ENCODE measurements at places on chromosomes 2 and 18.

- DNase-seq: no peak
These were observed 18.1 kb upstream of the CCDC74B start for GRCh38 chr2:130162968-130163367.

- no peak for DNase-seq
These were observed 985.8 kb upstream of the NRXN1 start for GRCh38 chr2:52017646-52018235.

DNA sequence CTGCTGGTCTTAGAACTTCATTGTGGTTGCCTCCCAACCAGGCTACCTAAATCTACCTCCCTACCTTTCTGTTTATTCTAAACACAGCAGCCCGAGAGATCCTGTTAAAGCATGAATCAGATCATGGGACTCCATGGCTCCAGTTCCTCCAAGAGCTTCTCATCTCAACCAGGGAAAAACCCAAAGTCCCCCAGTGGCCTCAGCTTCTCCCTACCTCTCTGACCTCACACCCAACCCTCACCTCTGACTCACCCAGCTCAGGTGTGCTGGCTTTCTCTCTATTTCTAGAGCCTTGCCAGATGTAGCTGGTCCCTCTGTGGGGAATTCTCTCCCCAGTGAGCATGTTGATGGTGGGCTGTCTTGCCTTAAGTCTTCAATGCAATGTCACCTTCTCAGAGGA lies 93.8 kb upstream of the COPS8 start:
- DNase-seq: no peak

DNA sequence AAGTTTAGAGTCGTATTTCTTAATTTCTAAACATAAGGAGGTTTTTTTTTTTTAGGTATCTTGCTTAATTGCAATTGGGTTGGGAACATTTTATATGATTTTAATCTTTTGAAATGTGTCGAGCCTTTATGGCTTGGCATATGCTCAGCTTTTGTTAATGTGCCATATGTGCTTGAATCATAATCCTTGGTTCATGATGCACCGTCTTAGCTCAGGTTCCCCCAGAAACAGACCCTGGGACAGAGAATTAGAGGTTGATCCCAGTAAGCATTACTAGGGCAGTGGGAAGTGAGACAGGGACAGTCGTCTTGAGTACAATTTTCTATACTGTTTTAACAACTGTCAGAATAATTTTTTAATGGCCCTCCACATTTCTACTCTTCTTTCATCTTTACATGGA lies 9.3 kb downstream of the CHCHD5 start:
- DNase-seq: no peak

GRCh38 chr18:7322817-7323485 lies 92.1 kb downstream of the LRRC30 start:
- no peak for DNase-seq

GRCh38 chr2:63819256-63819655 lies 22.4 kb upstream of the UGP2 start:
- DNase-seq: no peak

- DNase-seq: no peak
These were observed 14.2 kb downstream of the CDK15 start for GRCh38 chr2:201820383-201821007.

- DNase-seq: no peak
These were observed 637 bp upstream of the SFT2D3 start for GRCh38 chr2:127700527-127701192.

DNA sequence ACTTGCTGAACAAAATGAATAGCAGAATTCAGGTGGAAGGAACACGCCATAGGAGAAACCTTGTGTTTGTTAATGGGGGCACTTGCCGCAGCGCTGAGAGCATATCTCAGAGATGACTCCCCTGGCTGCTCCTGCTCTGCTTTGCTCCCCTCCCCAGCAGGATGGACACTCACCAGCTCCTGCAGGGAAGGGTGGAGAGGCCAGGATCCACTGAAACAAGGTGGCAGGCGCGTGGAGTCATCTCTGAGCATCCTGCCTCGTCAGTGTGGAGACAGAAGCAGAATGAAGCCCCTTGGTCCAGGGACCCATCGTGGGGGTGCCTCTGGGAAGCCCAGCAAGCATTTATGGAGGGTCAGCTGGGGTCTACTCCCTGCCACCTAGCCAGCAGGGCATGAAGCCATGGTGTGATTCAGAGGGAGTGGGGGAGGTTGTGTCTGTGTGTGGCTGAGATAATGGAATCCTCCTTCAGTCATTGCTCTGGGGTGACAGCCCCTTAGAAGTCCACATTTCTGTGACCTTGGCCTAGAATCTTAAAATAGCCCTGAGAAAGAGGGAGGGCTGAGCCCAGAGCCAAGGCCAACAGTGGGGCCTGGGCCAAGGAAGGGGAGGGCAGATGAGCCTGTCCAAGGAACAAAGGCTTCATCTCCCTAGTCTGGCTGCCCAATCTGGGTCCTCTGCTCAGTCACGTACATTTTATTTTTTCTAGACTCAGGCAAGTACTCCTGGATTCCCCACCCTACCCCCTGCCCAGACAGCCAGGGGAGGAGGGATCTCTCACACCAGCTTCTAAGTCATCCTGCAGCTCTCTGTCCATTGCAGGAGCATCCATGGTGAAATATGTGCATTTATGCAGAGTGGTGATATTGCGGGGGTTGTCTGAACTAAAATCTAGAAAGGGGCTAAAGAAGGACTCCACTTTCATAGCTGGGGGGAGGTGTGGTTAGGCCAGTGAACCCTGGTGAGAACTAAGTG lies 215.4 kb downstream of the ZBTB7C start:
- DNase-seq: no peak

GRCh38 chr2:181954538-181954883 lies 31.1 kb upstream of the PPP1R1C start:
- DNase-seq: no peak

GRCh38 chr2:207260947-207261346 lies 95.2 kb upstream of the KLF7 start:
- no peak for DNase-seq

- no peak for DNase-seq
These were observed 61.5 kb upstream of the FAM98A start for GRCh38 chr2:33660416-33661123.

- DNase-seq: no peak
These were observed 396.3 kb downstream of the RIT2 start for GRCh38 chr18:42719221-42719620.

GRCh38 chr2:39991298-39991697 lies 212.2 kb upstream of the THUMPD2 start:
- DNase-seq: no peak

- no peak for DNase-seq
These were observed 125.1 kb downstream of the SLC39A10 start for GRCh38 chr2:195782156-195782555.

- peak; percentile 72 for DNase-seq
These were observed 13.0 kb upstream of the FAHD2A start for GRCh38 chr2:95389245-95390119.

DNA sequence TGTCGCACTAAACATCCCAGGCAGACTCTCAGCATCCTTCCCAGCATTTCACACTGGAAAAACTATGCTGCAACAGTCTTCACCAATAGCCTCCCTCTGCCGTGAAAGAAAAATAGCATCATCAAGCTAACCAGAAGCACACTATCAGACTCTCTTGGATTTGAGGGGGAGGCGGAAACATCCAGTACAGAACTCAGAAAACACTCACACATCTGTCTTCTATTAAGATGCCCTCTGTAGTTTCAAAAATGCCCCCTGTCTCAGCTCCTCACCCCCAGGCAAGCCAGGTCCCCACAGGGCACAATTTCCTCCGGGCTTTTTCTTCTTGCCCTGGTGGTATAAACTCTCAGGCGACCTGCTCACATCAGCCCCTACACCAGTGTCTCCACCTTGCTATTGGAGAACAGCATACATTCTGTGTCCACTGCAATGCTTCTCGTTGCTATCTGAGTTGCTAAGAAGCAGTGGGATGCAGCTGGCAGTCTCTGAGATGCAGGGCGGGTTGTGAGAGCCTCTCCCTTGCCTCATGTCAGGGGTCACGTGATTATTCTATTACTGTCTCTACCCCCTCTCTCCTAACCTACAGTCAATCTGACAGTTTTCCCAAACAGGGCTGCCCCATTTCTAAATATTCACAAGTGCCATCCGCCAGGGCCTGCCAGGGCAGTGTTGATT lies 189.9 kb downstream of the INO80D start:
- DNase-seq: no peak

DNA sequence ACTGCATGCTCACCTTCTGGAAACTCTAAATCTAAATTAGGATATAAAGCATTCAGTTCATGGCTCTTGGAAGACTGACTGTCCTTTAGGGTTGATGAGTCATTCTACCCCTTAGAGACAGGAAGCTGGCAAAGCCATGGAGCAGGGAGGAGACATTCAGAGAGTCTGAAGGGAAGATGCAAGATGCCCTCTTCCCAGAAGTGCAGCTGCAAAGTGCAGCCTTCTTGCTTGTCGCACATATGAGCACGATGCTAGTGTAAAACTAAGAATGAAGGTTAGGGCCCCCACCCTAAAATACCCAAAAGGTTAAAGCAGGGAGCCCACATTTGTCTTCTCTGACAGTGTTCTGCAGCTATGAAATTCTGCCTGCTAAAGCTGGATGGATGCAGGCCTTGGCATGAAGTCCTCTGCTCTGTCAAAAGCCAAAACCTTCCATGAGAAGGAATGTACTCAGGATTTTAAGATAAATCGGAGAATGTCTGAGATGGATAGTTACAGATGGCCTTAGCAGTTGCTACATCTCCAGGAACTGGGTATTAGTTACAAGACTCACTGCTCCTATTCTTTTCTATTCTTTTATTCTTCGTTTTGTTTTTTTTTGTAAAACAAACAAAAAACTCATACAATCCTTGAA lies 89.7 kb downstream of the POLE4 start:
- DNase-seq: no peak

DNA sequence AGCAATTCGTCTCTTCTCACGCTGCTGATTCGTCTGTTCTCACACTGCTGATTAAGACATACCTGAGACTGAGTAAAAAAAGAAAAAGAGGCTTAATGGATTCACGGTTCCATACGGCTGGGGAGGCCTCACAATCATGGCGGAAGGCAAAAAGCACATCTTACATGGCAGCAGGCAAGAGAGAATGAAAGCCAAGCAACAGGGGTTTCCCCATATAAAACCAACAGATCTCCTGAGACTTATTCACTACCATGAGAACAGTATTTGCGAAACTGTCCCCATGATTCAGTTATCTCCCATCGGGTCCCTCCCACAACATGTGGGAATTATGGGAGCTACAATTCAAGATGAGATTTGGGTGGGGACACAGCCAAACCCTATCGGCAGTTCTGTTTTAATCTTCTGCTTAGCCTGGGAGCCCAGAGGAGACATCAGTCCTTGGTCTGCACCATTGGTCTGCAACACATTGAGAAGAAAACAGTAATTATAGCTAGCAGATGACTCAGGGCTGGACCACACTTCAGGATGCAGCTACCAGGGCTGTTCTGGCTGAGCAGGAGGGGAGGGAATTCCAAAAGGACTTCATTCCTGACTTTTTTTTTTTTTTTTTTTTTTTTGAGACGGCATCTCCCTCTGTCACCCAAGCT lies 69.4 kb downstream of the CABLES1 start:
- DNase-seq: no peak

- DNase-seq: no peak
These were observed 42.3 kb downstream of the SPRED2 start for GRCh38 chr2:65390134-65390533.

DNA sequence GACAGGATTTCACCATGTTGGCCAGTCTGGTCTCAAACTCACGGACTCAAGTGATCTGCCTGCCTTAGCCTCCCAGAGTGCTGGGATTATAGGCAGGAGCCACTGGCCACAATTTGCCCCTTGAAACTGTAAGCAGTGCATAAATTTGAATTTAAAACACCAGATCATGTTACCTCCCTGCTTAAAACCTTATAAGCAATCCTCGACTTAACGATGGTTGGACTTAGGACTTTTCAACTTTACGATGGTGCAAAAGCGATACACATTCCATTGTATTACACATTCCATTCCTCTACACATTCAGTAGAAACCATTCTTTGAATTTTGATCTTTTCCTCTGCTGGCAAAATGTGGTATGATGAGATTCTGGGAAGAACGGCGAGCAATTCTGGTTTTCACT lies 23.2 kb upstream of the EFR3B start:
- no peak for DNase-seq

- no peak for DNase-seq
These were observed at the start of gene ITPRIPL1 for GRCh38 chr2:96325041-96325883. TSS of gene ITPRIPL1 (plus strand) at chr2:96325317. CDS start at chr2:96325840, 523 bp downstream.

- DNase-seq: no peak
These were observed 26.5 kb downstream of the TCF23 start for GRCh38 chr2:27175330-27175729.

GRCh38 chr2:68250652-68251186 lies 1.6 kb downstream of the PPP3R1 start:
- no peak for DNase-seq

DNA sequence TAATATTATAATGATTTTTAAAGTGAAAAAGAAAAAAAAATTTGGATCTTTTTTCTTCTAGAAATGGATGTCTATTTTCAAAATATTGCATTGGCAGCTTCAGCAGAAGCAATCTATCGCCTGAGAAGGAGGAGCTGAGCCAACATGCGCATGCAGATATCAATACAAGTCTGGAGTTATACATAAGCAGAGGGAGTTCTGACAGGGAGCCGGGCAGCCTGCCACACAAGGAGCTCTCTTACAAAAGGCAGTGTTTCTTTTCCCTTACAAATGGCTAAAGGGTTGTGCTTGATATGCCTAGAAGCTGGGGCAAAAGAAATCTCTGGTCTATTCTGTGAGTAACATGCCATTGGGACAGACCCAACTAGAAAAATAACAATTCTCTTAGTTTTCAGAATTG lies 291.9 kb upstream of the TRIB2 start:
- DNase-seq: peak; percentile 80

GRCh38 chr2:187988348-187988747 lies 303.3 kb upstream of the GULP1 start:
- DNase-seq: no peak

- no peak for DNase-seq
These were observed 9.1 kb downstream of the SP9 start for GRCh38 chr2:174343623-174344455.

DNA sequence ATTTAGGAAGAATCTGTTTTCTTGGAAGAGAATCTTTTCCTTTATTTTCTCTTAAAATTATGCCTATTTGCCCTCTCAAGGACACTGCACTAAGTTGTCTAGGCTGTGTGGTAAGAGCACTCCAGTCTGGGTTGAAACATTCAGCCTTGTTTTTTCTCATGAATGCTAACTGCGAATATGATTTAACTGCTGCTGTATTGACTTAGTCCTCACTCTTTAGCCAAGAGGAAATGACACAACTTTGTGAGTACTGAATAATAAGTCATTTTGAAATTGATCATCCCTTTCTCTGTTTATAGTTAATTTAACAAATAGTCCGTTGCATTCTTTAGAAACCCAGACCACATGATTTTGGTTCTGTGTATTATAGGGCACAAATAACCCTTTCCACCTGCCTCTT lies 4.5 kb upstream of the RND3 start:
- DNase-seq: no peak

GRCh38 chr2:188338463-188338862 lies 46.8 kb downstream of the GULP1 start:
- no peak for DNase-seq

GRCh38 chr2:181818840-181819239 lies 72.7 kb upstream of the ITPRID2 start:
- no peak for DNase-seq

Data from posterior cingulate gyrus (tissue), 11 donors.